ENCODE measurements at places on chromosomes 5 and 9.

- no peak overlapping the region for H3K4me3 ChIP-seq
- DNase-seq: no peak
These were observed 95.3 kb upstream of the IER5L start for GRCh38 chr9:129273136-129273895.

- peak overlapping the region; percentile 83 for H3K27ac ChIP-seq
- H3K4me1 ChIP-seq: peaks cover 92% of the 10 kb centered on the region
- H3K27me3 ChIP-seq: no peaks in the 10 kb centered on the region
- peak; percentile 87 for DNase-seq
- no peak overlapping the region for H3K4me3 ChIP-seq
These were observed 95.5 kb downstream of the GHR start for GRCh38 chr5:42518595-42519221.

- no peaks in the 10 kb centered on the region for H3K36me3 ChIP-seq
- DNase-seq: peak; percentile 76
- no peaks in the 10 kb centered on the region for H3K27me3 ChIP-seq
- H3K27ac ChIP-seq: peak overlapping the region; percentile 85
These were observed 31.5 kb downstream of the RAPGEF1 start for GRCh38 chr9:131708226-131709002.

DNA sequence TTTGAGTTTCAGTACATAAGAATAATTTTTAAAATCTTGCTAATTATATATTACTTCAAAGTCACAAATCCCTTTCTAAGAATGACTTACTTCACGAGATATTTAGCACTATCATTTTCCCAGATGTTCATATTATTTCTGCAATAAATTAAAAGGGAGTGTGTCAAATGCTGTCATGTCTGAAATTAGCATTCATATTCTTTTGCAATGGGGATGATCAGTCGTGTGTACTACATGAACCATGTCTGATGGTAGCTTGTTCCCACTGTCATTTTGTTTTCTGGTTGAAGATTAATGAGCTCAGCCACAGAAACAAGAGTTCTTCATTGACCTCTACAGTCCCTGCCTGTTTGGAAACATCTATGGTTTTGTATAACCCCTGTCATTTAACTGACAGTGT is 30.1 kb downstream of the OTULINL start:
- no peaks in the 10 kb centered on the region for H3K36me3 ChIP-seq
- H3K27me3 ChIP-seq: no peaks in the 10 kb centered on the region
- no peak overlapping the region for H3K4me3 ChIP-seq
- no peak overlapping the region for H3K27ac ChIP-seq

GRCh38 chr9:98775831-98776441 is 20.4 kb downstream of the ANKS6 start:
- no peak for DNase-seq
- no peak overlapping the region for H3K4me3 ChIP-seq
- no peak overlapping the region for H3K27ac ChIP-seq
- H3K36me3 ChIP-seq: no peaks in the 10 kb centered on the region
- H3K4me1 ChIP-seq: no peaks in the 10 kb centered on the region

Measured in gastrocnemius medialis (tissue), 4 donors.